Fibroblast of villous mesenchyme (primary cell): ENCODE measurements at places on chromosomes 5 and 9. TPM values are rescaled to one million over a fixed set of nuclear protein-coding genes. Genes with fewer than 3 reads are reported as not detected.

The PCDHGA4 gene
- 4.5 and 7.3 TPM in 2 replicates for total RNA-seq

The ATP10B gene
- total RNA-seq = not detected in 2 replicates

The CANX gene
- total RNA-seq = 628 and 886 TPM in 2 replicates

DNA sequence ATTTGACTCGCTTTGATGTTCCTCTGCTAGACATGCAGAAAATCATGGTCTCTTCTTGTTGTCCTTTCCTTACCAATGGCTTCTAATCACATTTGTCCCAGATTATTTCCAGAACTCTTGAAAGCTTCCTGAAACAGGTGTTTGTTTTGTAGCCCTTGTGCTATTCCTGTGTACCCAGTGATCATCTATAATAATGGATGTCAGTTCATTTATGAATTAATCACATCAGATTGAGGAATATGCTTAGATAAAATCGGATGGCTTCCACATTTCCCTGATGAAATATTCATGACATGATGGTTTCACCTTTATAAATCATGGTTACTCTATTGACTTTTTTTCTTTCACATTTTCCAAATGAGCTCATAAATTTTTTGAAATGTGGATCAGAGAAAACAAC is 359.0 kb upstream of the DMAC1 start:
- DNase-seq = no peak

- DNase-seq = no peak
Measured at GRCh38 chr9:129328355-129329042, 150.4 kb upstream of the IER5L start.

DNA sequence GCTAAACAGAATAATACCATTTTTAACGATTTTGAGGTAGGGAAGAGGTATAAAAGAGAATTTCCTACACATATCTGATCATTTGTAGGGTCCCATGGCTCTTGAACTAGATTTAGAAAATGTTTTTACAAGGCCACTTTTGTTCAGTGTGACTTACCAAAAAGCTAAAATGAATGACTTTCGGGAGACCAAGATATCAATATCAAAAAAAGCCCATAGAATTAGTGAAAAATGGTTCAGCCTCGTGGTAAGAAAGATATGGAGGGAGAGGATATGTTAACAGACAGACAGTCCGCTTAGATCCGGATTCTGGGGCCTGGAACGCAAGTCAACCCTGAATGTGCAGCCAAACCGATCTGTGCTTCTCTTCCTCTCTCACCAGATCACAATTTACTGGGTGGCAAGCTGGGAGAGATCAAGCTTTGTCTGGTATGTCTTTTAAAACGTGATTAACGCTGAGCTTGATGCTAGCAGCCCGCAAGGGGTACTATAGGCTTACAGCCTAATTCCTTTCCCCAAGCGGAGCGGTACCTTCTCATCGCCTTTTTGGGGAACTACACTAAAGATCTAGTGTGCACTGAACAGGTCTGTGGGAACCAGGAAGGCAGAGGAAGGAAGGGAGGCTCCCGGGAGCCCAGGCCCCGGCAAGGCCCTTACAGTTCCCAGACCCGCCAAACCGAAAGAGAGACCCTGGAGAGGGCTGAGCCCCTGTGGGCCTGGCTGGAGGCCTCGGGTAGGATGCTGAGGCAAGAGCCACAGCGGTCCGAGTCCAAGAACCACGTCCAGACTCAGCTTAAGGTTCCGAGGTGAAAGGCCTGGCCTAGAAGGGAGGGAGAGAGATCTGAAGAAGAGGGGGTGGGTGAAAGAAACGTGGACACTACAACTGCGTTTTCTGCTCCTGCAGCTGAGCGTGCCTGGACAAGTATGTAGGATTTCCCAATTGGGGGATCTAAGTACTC is 2.9 kb downstream of the NR2F1-AS1 start:
- peak; percentile 70 for DNase-seq

DNA sequence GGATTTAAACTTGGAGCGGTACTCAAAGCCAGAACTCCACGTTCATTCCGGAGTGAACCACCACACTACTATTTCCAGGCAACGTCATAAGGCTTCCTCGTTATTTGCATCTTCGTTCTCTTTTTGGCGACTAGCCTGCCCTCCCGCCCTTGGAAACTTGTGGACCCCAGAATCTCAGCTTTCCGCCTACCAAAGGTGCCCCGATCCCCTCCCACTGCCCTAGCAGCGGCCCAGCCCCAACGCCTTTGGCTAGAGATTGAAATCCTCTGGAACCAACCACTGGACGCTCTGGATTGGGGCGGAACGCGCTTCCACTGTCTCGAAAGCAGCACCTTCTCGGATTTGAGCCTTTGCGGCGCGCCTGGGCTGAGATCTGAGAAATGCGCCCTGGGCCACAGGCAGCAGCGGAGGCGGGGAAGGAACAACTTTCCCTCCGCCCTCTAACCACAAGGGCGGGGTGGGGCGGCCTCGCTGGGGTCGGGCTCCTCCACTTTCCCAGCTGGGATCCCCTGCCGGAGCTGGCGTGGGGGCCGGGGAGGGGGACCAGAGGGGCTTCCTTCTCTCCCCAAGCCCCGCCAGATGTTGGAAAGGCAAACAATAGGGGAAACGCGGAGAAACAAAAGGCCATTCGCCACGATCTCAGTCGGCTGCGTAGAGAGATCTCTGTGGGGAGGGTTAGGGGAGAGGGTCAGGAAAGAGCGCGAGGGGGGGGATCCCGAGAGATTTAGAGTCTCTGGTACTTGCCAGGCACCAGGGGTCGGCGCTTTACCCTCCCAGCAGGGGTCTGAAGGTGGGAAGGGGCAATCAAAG is 1.3 kb downstream of the MOB3B start:
- peak; percentile 77 for DNase-seq

The GAPT gene
- total RNA-seq = not detected in 2 replicates

The PAEP gene
- not detected in 2 replicates for total RNA-seq

The ACTBL2 gene
- 0.43 and 0.97 TPM in 2 replicates for total RNA-seq

GRCh38 chr5:95863383-95863757 is 40.8 kb upstream of the GLRX start:
- peak; percentile 94 for DNase-seq

DNA sequence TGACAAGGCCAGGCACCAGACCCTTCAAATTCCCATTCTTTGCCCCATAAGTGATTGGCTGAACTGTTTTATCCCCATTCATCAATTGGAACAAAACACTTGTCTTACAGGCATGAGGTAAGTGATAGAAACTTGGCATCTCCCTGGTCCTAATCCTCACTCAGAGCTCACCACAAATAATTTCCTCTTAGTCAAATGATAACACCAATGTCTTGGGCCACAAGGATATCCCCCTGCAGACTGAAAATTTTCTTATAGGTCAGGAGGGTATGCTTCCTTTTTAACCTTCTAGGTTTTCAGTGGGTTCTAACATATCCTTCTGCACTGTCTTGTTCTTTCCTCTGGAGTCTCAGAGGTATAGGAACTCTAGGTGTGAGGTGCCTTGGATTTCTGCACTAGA is 14.5 kb downstream of the TNFSF15 start:
- no peak for DNase-seq

DNA sequence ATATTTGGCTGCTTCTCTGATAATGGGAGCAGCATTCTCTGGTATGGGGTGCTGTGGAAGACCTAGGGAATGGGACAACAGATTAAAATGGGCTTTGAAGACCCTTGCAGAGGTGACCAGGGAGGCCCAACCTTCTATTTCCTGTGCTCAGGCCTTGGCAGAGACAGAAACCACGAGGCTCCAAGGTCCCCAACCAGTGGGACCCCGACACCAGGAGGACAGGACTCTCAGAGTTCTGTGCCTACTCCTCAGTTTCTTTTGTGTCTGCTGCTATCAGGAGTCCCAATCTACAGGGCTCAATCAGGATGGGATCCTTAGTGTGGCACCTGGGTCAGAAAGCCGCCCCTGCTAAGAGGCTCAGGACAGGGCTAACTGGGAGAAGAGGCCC is 29.3 kb downstream of the CSF2 start:
- no peak for DNase-seq

The DDX4 gene
- total RNA-seq = not detected in 2 replicates

DNA sequence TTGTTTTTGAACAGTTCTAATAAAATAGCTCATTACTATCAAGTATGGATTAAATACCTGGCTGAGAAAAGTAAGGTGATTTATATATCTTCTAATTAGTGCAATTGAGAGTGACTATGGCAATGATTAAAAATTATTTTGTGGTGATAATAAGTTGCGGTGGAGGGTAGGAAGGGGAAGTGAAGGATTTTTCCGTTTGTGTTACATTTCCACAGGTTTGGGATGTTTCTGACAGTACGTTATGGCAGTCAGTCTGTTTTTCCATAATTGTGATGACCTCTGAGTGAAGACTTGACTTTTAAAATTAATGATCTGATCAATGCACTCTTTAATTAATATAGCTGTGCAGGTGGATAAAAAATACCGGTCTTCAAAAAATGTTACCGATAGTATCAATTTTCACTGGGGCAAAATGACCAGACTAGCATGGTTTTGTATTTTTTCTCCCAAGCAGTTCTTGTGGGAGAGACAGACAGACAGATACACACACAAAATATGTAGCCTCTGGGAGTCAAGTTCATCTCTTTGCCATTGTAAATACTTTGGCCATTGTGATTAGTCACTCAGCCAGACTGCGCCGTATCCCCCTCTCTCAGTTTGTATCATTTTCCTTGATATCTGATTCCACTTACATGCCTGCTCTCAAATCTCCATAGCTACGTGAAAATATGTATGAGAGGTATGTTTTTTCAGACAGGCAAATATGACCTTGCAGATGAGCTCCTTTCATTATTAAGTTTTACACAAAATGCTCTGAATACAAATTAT is 60.2 kb downstream of the ARHGAP26 start:
- DNase-seq = peak; percentile 21

The RORB gene
- 0.64 and 5.6 TPM in 2 replicates for total RNA-seq

DNA sequence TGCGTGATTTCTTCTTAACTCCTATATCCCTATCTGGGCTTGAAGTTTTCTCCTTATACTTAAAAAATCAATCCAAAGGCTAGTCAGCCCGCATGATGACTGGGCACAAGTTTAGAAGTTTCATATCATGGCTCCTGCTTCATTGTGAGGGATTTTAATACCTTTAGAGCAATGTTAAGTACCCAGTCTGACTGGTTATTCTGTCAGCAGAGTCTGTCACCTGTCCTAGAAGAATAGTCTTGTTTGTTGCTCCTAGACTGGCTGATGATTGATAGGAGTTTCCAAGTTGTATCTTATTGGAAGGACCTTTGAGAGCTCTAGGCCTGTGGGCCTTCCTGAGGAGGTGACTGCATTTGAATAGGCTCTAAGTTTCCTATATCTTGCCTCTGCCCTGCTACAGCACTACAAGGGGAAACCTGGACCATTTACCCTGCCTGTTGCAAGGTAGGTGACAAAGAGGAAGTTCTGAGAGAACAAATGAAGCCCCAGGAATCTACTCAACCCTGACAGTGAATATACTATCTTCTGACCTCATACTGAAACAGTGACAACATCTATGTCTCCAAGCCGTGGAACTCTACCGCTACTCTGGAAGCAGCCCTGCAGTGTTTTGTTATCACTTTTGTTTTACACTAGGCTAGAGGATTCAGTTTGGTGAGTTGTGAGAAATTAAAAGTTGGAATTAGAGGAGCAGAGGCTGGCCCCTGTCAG is 66.5 kb downstream of the F2RL2 start:
- DNase-seq = no peak

- DNase-seq = no peak
Measured at GRCh38 chr5:122967085-122967484, 69.4 kb downstream of the PPIC start.

DNA sequence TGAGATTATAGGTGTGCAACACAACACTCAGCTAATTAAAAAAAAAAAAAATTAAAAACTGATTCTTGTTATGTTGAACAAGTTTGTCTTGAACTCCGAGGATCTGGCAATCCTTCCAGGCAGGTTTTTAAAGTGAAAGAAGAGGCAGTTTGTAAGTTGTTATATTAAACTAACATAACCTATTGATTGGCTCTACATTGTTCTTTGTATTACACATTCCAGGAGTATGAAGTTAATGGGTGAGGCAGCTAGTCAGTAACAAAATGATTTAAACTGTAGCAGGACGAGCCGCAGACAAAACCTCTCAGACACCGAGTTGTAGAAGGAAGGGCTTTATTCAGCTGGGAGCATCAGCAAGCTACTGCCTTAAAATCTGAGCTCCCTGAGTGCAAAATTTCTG is 1953.9 kb upstream of the CDH6 start:
- DNase-seq = no peak

- DNase-seq = no peak
Measured at GRCh38 chr5:28403846-28404245, 1365.5 kb upstream of the CDH9 start.
